GM10248 (cell line): ENCODE measurements at places on chromosomes 16 and 17.

GRCh38 chr17:72470121-72470705, 349.4 kb downstream of the SOX9 start:
- no peak for DNase-seq

DNA sequence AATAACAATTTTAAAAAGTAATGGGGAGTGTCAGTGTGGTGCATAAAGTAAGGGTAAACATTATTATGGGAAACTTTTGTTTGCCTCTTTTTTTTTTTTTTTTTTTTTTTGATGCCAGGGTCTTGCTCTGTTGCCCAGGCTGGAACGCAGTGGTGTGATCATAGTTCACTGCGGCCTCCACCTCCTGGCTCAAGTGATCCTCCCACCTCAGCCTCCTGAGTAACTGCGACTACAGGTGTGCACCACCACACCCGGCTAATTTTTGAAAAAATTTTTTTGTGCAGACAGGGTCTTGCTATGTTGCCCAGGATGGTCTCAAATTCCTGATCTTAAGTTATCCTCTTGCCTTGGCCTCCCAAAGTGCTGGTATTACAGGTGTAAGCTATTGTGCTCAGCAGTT, 10.7 kb downstream of the TAOK1 start:
- DNase-seq = no peak

GRCh38 chr17:57255182-57255775, 1.0 kb upstream of the MSI2 start:
- no peak for DNase-seq

DNA sequence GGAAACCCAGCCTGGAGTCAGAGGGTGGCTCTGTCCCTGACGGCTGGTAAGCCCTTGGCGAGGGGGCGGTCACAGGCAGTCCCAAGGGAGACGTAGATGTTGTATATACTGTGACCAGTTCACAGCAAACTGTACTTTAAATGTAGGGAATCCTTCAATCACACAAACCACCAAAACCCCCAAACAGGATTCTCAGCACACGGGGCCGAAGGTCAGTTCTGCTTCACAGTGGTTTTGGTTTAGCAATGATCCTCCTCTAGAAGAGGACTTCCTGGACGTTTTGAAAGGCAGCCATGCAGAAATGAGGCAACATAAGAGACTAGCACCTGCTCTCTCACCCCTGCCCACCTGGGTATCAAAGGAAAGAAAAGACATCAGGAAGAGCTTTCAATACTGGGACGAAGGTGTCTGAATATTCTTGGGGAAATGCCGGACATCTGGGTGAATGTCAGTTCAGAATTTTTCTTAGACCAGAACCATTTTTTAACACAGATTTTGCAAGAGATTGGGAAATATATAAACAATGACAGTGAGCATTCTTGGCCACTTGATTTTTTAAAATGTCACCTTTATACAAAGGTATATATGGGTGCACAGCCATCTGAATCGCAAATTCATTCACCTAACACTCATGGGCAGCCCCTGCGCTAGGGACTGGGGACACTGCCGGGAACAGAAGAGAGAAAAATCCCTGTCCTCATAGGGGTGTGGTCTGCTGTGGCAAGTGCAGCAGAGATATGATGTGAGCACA, 74.2 kb downstream of the CRISPLD2 start:
- DNase-seq = peak; percentile 54

DNA sequence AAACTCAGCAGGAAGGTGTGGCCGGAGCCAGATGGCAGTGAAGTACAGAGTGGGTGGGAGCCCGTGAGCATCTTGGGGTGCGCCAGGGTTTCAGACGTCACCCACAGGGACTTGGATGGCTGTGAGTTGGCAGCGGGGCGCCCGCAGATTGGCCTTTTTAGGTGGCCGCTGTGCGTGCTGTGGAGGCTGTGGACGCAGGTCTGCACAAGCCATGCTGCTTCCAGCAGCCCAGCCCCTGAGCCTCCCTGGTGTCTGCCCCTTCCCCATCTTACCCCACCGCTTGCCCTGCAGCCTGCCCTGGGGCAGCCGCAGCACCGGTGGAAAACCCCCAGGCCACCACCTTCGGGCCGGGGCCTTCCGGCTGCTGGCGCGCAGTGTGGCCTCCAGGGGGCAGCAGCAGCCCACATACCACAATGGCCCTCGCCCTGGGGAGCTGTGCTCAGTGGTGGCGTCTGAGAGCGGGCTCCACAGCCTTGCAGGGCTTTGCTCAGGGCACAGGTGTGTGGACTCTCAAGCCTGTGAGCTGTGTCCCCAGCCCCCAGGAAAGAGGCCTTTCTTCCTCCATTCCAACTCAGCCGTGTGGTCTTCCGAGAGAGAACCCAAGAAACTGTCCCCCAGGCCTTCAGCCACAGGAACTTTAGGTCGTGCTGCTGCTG, 11.8 kb downstream of the ENDOV start:
- peak; percentile 95 for DNase-seq

DNA sequence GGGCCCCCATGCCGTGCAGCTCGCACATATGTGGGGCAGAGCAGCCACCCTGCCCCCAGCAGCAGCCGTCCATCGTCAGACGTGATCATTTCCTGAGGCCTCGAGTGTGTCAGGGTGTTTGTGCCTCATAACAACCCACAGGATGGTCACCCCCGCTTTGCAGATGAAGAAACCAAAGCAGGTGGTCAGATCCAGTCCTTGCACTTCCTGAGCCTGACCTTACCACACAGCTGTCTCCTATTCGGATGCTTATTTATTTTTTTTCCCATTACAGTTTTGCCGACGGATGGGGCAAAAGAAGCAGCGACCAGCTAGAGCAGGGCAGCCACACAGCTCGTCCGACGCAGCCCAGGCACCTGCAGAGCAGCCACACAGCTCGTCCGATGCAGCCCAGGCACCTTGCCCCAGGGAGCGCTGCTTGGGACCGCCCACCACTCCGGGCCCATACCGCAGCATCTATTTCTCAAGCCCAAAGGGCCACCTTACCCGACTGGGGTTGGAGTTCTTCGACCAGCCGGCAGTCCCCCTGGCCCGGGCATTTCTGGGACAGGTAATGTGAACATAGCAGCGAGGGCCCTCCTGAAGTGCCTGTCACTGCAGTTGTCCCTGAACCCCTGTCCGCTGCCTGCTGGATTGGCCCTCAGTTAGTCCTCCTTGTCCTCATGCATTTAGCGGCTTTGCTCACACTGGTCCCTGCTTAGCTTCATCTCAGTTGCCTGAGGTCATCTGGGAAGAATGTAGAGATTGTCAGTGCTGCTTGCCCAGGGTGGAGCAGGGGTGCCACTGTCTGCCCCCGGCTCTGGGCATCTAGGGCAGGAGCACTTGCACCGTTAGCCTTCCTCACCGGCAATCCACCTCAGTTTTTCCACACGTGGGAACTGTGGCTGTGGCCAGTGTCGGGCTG, 1.4 kb downstream of the MPG start:
- no peak for DNase-seq
